ENCODE measurements at places on chromosomes 4 and X.

DNA sequence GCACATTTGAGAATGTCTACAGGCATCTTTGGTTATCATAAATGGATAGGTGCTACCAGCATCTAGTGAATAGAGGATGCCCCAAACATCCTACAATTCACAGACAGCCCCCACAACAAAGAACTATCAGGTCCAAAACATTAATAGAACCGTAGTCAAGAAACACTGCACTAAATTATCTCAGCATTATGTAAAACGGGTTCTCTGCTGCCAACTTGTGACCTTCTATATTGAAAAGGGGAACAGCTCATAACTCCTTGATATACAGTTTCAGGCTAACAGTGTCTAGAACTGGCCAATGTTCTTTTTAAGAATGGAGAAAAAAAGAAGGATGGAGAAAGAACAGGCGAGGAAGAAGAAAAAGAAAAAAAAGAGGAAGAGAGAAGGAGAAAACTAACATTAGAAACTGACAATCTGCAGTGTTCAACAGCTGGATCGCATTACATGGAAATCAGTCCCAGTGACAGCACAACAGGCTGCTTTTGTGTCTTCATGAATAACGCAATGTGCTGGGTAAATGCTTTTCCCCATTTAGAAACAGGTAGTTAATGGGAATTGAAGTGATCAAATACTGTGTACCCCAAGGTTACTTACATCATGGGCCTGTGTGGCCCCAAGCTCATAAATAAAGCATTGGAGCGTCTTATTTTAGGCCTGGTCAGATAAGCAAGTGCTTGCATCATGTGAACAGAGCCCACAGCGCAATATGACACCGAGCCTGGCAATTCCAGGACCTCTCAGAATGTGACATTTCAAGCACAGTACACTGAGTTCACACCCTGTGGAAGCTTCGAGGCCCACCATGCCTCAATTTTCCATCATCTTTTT is 339.5 kb downstream of the DHX15 start:
- peak; percentile 23 for DNase-seq

DNA sequence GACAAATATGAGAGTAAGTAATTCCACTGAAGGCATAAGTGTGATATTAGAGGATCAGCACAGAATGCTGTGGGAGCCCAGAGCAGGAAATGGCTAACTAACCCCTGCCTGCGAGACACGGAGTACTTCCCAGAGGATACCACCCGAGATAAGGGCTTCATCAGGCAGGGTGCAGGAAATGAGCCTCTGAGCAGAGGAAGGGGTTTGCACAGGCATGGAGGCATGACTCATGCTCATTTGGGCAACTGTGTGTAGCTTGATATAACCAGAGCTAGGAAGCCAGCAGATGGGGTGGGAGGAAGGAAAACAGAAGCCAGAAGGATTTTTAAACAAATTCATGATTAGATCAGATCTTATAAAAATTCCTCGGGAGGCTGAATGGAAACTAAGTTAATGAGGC is 70.0 kb upstream of the TSPAN5 start:
- peak; percentile 80 for DNase-seq

DNA sequence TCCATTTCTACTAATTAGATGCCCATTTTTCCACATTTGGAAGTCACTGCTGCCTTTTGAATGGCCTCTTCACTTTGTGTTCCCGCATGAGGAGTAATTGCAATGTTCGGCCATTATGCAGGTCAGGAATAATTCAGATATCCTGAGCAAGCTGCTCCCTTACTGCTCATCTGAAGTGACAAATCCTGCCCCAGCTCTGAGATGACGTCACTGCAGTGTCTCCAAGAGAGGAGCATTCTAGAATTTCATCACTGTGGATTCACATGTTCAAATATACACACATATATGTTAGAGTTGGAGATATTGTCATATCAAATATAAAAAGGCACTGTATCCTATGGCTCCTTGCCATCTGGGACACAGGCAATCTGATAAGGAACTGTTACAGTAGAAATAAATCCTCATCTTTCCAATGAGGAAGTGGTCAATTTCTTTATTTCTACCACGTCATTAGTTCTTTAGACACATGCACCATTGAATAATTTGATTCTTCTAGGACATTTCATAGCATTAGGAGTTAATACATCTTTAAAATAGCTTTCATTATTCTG is 706.9 kb upstream of the TENM3 start:
- peak; percentile 3 for DNase-seq

GRCh38 chrX:54029529-54030143 is 14.6 kb downstream of the PHF8 start:
- no peak for DNase-seq

DNA sequence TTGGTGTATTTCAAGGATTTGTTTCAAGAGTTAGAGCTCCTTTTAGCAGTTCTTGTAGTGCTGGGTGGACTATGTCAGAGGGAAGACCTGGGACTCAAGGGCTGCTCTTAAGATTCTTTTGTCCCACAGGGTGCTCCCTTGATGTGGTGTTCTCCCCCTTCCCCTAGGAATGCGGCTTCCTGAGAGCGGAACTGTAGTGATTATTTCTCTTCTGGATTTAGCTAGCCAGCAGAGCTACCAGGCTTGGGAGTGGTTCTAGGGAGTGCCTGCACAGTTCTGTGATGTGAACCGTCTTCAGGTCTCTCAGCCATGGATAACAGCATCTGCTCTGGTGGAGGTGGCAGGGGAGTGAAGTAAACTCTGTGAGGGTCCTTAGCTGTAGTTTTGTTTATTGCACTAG is 336.8 kb downstream of the FSTL5 start:
- DNase-seq = no peak

- DNase-seq = no peak
Observed at GRCh38 chrX:1466232-1466661, 13.5 kb upstream of the ASMTL start.

- DNase-seq = no peak
Observed at GRCh38 chr4:52112411-52112810, 61.3 kb downstream of the SPATA18 start.

- no peak for DNase-seq
Observed at GRCh38 chr4:66766557-66766956, 778.7 kb downstream of the CENPC start.

DNA sequence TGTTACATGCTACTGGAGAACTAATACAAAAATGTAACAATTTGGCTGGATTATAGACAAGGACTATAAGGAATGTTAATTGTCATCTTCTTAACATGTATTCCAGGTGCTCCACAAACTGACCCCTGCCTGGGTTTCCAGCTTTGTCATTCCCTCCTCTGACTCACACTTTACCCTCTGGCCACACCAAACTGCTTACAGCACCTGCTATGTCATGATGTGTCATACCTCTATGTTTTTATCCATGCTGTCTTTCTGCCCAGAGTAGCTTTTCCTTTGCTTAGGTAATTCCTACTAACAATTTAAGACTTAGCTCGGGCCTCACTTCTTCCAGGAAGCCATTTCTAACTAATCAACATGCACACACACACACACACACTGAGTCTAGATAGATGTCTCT is 14.0 kb upstream of the SHROOM4 start:
- no peak for DNase-seq

- DNase-seq = peak; percentile 68
Observed at GRCh38 chrX:69093960-69094871, 71.0 kb downstream of the PJA1 start.

- no peak for DNase-seq
Observed at GRCh38 chr4:56772134-56772533, 49.4 kb downstream of the SPINK2 start.

- DNase-seq = no peak
Observed at GRCh38 chr4:70927502-70928137, 25.5 kb downstream of the MOB1B start.

DNA sequence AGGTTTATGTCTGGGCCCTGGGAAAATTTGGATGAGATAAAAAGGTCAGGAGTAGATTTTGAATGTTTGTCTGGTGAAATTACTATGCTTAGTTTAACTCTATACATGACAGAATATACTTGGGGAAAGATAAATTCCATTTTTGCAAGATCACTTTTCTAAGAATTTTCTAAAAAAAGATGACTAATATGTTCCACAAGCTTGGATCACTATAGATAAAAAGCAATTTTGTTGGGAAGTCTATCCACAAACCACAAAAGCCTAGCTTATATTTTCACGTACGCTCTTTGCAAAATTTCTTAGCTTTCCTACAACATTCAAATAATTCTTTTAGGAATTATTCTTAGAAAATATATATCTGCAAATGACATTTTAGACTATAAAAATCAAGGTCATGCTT is 20.6 kb upstream of the COQ2 start:
- no peak for DNase-seq

GRCh38 chr4:30952526-30953219 is 232.5 kb downstream of the PCDH7 start:
- DNase-seq = no peak

GRCh38 chrX:1164322-1165288 is 47.8 kb downstream of the CRLF2 start:
- peak; percentile 6 for DNase-seq

DNA sequence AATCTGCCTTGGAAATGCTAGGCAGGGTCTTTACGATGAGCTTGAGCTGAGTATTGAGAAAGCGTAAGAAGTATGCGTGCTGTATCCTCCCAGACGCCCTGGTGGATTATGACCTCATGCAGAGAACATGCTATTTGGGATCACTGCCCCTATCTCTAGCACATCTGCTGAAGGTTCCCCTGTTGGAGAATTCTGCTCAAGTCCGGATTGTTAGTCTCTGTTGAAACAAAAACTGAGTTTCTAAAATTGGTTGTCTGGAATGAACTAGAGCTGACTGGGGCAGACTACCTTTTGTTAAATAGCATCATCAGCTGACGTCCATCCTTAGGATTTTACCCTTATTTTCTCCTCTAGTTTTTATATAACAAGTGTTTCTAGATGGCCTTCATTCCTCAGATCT is 7.5 kb downstream of the FHDC1 start:
- peak; percentile 61 for DNase-seq

DNA sequence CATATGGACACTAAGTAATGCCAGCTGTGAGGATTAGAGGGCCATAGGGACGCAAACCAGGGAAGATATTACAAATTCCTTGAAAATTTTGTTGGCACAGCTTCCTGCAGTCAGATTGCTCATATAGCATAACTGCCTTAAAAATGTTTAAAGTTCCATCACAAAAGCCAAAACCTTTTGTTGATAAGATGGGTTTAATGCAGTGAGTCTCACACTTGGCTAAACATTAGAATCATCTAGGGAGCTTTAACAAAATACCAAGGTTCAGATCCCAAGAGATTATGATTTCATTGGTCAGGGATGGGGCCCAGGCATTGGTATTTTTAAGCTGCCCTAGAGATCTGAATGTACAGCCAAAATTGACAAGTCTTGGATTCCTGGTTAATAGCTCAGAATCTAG is 376.5 kb upstream of the MAD2L1 start:
- DNase-seq = peak; percentile 96

GRCh38 chr4:87947381-87948160 is 27.9 kb upstream of the SPP1 start:
- DNase-seq = no peak

- no peak for DNase-seq
Observed at GRCh38 chr4:179417357-179417756, 1975.1 kb upstream of the AGA start.

GRCh38 chrX:68827848-68828624 is 785 bp upstream of the EFNB1 start:
- DNase-seq = peak; percentile 87

DNA sequence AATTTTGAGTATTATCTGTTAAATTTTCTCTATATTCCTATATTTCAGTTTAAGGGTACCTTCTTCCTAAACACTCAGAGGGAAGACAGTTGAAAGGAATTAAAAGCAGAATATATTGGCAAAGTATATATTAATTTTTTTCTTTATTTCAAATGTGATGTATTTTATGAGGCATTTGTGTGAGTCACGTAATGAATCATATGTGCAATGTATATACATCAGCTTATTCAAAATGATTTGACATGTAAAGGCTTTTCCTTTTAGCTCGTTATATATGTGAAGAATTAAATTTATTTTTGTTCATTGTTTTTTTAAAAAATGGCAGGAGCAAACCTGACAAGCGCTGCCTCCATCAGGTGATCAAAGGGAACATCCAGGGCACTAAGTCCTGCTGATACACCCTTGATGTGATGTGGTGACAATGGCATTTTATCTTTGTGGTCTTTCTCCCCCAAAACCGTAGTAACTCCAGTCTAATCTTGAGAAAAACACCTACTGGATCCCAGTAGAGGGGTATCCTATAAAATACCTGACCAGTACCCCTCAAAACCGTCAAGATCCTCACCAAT is 8.9 kb downstream of the WWC2 start:
- no peak for DNase-seq
